CD4-positive, alpha-beta T cell treated with Interleukin-4 for 1 hour (primary cell): ENCODE measurements at places on chromosomes 6 and 20.

- no peak for DNase-seq
These were observed 10.3 kb downstream of the GFRA4 start for GRCh38 chr20:3652676-3653596.

- no peak for DNase-seq
These were observed 1013.8 kb upstream of the CITED2 start for GRCh38 chr6:140388192-140388802.

DNA sequence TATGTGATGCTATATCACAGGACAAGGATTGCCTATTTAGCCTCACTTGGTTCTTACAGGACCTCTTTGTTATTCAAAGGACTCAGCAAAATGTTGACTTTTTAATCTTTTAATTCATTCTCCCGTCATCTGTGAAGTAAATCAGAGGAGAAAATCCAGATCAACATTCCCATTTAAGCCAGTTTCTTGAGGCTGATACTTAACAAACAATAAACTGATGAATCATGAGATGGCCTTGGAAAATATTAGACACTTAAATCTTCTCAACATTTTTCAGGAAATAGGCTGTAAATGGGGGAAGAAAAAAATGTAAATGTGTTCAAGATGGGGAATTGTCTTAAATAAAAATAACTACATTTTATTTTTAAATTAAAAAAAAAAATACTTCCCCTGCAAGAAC lies 55.9 kb upstream of the UBR2 start:
- no peak for DNase-seq

- DNase-seq = no peak
These were observed 148.4 kb downstream of the TBXT start for GRCh38 chr6:166019214-166019613.
